Nephron progenitor cell (in vitro differentiated cells): ENCODE measurements at places on chromosomes 13 and 19.

DNA sequence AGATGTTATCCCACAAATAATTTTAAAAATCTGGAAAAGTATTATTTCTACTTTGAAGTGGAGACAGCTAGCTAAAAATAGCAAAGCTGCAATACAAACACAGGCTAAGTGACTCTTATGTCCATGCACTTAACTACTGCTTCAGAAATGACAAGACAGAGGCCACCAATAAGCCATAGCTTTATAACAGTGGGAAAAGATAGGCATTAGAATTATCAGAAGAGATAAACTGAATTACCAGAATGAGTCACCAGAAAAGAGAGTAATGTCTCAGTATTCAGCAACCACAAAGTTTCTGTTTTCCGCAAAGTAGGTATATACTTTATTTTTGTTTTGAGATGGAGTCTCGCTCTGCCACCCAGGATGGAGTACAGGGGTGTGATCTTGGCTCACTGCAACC lies 17.1 kb downstream of the CLN5 start:
- DNase-seq: no peak

DNA sequence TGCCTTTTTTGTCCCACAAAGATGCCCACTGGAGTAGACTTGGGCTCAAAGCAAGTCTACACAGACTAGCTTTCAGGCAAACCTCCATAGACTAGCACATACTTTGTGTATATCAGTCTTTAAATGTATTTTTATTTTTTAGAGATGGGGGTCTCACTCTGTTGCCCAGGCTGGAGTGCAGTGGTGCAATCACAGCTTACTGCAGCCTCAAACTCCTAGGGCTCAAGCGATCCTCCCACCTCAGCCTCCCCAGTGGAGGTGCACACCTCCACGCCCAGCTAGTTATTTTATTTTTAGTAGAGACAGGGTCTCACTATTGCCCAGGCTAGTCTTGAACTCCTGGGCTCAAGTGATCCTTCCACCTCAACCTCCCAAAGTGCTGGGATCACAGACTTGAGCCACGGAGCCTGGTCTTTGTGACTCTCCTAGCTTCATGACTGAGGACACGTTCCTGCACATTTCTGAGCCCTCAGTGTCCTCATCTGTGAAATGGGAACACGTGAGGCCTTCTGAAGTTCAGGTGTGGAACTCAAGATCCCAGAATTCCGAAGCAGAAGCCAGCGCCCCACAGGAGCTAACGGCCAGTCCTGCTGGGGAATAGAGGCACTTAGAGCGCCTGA lies 5.1 kb upstream of the TPM4 start:
- DNase-seq: no peak

- DNase-seq: no peak
Observed at GRCh38 chr19:45771311-45771933, 2.4 kb upstream of the SIX5 start.

GRCh38 chr13:41606646-41607045 lies 149.3 kb downstream of the RGCC start:
- DNase-seq: no peak

DNA sequence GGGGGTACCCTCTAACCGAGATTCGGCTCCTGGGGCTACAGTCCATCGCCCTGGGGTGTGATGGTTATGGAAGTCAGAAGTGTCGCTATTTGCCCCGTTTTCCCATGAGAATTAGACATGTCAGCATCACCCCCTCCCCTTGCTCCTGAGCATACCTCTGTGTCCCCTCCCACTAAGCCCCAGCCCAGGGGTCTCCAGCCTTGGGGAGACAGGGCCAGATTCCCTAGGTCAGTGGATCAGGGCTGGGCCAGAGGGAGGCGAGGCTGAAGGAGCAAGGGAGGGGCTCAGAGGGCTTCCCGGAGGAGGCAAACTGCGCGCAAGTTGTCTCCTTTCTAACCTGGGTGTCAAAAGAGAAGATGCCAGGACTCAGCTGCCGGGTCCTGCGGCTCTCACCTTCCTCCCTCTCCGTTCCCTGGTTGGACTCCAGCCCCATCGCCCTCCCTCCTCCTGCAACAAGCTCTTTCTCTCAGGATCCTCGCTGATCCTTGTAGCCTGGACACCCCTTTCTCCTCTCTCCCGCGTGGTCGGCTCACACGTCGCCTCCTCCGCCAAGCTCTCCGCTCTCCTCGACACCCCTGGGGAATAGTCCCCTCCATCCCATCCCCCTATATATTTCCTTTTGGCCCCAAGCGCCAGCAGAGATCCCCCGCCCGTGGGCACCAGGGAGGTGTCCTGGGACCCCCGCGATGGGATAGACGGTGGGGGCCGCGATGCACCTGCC lies 459 bp upstream of the TMEM59L start:
- no peak for DNase-seq

- DNase-seq: peak; percentile 97
Observed at GRCh38 chr19:38850436-38850975, 720 bp upstream of the HNRNPL start.

DNA sequence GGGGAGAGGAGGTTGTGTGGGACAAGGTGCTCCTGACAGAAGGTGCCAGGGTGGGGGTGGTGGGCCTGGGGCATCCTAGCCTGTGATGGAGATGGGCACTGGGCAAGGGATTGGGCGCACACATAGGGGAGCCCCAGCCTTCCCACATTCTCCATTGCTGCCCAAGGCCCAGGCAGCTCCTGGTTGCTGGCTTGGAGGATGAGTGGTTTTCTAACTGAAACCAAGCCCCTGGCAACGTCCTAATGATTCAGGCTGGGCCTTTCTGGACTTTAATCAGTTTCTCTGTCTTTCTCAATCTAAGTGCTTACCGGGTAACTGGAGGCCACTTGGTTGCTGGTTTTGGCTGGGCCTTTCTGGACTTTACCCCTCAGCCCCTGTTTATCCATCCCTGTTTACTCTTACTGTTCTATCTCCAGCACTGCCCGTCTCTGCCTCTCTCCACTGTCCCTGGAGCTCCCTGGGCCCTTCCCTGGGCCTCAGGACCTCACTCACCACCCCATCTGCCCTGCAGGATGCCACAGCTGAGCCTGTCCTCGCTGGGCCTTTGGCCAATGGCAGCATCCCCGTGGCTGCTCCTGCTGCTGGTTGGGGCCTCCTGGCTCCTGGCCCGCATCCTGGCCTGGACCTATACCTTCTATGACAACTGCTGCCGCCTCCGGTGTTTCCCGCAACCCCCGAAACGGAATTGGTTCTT lies 354 bp downstream of the CYP4F3 start:
- no peak for DNase-seq
